A549 treated with Hydrocortisone at 1 μM for 4 hours (cell line): ENCODE measurements at places on chromosomes 13 and 19. TPM values are rescaled to one million over a fixed set of nuclear protein-coding genes. Genes with fewer than 3 reads are reported as not detected.

Gene SHISA7
- total RNA-seq, result not detected in 5 replicates

Gene SAMD4B
- 142 to 170 TPM (median 168 TPM) in 5 replicates for total RNA-seq

Gene NLRP11
- total RNA-seq, result 0.02 to 0.06 TPM (median 0.03 TPM) in 5 replicates

Gene LSR
- 6.8 to 12.1 TPM (median 10.2 TPM) in 5 replicates for total RNA-seq

Gene KIR3DL2
- total RNA-seq, result 0.06 TPM in 1 of 5 replicates, not detected in the others

Gene ZNF77
- total RNA-seq, result 1.5 to 1.8 TPM (median 1.6 TPM) in 5 replicates

Gene FFAR1
- total RNA-seq, result 0.07 TPM in 2 of 5 replicates, not detected in the others
